Foreskin keratinocyte (primary cell): ENCODE measurements at places on chromosomes 1 and 21. TPM values are rescaled to one million over a fixed set of nuclear protein-coding genes. Genes with fewer than 3 reads are reported as not detected.
A peak's percentile ranks its signal among the peaks of the same experiment; 100 is the strongest.

DNA sequence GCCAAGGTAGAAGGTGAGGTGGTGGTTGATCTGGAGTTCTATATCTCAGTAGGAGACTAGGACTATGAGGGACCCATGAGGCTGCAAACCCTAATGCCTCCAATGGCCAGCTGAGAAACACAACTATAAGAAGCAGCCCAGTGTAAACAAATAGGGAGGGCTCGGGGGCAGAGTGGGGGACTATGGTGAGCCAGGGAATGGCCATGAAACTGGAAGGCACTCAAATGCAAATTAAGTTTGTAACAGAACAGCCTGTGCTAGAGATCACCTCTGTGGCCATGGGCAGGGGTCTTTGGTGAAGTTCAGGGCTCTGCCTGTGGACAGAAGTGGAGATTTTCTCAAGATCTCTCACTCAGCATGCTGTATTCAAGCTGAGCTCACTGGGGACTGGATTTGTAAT lies 187.1 kb downstream of the GRIK3 start:
- no peak for DNase-seq

DNA sequence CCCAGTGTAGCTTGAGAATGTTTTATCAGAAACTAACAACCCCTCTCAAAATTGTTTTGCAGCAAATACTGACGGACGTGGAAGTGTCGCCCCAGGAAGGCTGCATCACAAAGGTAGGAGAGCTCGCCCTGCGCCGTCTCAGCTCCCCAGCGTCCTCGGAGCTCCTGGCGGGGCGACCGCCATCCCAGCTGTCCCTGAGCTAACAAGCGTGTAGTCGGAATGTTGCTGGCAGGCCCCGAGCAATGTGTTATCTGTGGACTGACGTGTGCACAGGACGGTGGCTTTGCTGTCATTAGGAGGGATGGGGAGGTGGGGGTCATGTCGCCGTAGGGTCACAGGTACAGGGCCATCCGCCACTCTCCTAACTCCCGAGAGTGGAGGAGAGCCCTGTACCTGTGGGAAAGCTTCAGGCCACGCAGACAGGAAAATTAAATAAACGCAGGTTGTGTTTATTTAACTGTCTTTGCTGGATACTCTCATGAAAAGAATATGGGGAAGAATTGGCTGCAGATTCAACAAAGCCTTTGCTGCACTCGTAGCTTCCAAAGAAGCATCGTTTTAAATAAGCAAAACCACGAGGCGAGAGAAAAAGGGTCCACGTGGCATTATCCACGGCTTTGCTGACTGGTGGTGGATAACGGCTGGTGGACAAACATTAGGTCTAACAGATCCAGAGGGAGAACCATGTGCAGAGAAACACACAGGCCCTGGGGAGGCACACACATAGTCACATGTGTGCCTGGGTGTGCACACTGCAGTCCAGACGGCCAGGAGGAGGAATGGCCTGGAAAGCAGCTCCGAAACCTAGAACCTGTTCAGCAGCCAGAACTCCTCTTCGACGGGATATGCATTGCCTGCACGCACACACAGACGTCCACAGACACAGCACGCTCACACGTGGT lies 175.3 kb downstream of the PRDM16 start:
- DNase-seq: no peak

GRCh38 chr1:170145061-170145460 lies 698 bp upstream of the NTMT2 start:
- DNase-seq: no peak

GRCh38 chr1:115274467-115274866 lies 63.6 kb downstream of the NGF start:
- no peak for DNase-seq

DNA sequence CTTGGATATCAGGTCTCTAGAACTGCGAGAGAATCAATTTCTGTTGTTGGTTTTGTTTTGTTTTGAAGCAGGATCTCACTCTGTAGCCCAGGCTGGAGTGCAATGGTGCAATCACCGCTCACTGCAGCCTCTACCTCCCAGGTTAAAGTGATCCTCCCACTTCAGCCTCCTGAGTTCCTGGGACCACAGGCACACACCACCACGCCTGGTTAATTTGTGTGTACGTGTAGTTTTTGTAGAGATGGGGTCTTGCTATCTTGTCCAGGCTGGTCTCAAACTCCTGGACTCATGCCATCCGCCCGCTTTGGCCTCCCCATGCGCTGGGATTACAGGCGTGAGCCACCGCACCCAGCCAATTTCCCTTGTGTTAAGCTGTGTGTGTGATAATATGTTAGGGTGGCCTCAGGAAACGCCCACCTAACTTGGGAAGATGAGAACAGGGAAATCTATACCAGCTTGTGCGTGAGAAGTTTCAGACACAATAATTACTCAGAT lies 109.6 kb downstream of the SIK1 start:
- no peak for DNase-seq

DNA sequence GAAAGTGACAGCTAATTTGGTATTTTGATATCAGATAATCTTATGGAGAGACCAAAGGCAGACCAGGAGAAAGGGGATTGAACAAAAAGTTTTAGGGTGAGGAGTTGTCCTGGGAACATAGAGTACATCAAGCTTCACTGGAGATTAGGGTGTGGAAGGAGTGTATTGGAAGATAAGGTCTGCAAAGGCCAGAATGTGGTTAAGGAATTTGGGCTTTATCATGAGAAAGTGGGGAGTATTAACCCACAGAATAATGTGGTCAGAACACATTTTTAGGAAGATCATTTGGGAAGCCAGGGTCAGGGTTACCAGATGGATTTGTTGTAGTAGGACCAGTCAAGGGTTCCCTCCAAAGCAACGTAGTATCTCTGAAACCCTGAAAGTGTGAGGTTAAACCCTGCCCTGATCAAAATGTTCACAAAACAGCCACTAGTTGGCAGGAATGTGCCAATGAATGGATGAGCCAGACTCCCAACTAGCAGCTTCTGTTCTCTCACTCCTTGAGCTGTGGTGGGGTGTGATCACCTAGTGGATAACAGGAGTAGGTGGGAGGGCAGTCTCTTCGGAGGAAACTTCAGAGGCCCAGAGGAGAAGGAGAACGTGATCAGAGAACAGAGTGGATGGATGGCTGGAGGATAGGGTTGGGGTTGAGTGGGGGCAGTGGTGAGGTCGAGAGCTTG lies 35.8 kb downstream of the SLC2A1 start:
- DNase-seq: peak; percentile 76

GRCh38 chr1:81670286-81670685 lies 130.4 kb upstream of the ADGRL2 start:
- DNase-seq: peak; percentile 35

DNA sequence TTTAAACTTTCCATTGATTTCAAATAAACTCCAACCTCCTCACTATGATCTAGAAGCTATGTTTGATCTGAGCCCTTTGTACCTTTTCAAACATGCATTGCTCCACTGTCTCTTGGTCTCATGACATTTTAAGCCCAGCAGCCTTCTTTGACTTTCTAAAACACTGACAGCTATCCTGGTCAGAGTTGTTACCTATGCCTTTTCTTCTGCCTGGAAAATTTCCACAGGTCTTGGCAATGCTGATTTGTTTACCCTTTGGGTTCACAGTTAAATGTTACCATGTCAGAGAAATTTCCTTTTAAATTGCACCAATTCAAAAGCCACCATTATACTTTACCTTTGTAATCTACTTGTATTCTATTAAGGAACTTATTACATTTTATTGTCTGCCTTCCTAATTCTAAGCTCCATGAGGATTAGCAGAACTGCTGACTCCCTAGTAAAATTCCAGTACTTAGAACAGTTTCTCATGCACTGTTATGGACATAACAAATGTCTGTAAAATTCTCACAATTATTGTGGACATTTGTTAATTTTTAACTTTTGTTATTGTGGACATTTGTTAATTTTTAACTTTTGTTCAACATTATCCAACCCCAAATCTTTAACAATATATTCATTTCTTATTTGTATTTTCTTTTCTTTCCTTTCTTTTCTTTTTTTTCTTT lies 1064.4 kb downstream of the NCAM2 start:
- DNase-seq: no peak

DNA sequence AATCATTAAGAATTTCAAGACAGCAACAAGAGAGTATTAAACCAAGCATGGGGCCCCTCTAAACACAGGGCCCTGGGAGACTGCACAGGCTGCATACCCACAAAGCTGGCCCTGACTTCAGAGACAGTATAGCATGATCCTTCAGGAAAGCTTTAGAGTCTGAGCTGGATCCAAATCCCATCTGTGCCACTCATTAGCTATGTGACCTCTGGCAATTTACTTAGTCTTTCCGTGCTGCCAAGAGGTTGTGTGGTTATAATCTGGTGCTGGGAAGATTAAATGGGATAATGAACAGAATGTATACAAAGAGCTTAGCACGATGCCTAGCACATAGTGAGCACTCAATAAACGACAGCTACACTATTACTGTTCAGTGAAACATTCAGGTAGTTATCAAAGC lies 4.0 kb downstream of the PHC2 start:
- DNase-seq: no peak

DNA sequence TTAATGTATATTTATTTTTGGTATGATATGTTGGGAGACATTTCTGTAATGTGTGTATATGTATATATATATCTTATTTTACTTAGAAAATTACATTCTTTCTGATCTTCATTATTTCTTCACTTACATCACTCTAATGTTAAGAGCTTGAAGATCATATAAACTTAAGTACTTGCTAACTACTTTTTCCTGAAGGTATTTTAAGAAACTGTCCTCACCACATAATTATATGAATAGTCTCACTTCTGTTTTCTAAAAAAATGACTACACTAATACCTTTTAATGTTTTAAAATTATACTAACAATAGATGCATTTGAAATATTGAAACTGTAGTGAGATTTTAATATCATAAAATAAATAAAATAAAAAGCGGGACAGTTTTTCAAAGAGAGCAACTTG lies 377.1 kb downstream of the LRRIQ3 start:
- no peak for DNase-seq

- no peak for DNase-seq
Observed at GRCh38 chr1:10078494-10078893, 45.7 kb downstream of the UBE4B start.

DNA sequence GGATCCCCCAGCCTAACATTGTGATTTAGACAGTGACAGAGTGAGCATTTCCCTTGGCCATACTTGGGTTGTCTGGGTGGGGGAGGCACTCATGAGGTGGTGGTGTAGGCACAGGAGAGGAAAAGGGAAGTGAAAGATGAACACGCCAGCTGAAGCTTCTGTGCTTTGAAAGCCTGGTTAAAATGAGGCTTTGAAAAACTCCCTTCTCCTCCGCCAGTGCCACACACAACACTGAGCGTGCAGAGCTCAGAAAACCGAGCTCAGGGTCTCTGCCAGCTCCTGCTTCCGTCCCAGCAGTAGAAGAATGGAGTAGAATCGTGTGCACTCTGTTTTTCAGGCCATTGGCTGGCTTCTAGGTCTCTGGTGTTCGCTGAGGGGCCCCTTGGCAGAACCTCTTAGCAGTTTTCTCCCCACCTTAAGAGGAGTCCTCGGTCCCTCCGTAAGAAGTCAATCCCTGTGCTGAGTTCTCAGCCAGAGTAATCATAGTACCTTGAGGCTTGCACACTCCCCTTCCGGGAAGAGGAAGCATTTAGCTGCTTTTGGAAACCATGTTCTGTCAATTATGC lies 12.9 kb downstream of the PLEKHM2 start:
- DNase-seq: no peak

GRCh38 chr1:5938101-5938646 lies 54.1 kb downstream of the NPHP4 start:
- DNase-seq: no peak

DNA sequence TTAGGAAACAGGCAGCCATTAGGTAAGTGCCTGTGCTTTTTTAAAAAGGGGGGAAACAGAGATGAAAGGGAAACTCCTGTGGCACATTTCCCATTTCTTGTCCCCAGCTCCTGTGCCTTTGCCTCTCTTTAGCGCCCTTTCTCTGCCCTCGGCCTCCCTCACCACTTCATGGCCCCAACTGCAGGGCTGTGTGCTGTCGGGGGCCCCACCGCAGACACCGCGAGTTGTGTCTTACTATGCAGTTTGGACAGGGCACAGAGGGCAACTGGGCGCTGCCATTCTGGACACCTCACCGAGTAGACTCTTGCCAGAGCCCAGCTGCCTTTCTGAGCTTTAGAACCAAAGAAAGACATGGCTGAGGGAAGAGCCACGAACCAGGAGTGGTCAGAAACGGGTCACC lies 93.7 kb upstream of the LPGAT1 start:
- no peak for DNase-seq

- peak; percentile 70 for DNase-seq
Observed at GRCh38 chr1:38958967-38959366, 17.3 kb upstream of the RHBDL2 start.

DNA sequence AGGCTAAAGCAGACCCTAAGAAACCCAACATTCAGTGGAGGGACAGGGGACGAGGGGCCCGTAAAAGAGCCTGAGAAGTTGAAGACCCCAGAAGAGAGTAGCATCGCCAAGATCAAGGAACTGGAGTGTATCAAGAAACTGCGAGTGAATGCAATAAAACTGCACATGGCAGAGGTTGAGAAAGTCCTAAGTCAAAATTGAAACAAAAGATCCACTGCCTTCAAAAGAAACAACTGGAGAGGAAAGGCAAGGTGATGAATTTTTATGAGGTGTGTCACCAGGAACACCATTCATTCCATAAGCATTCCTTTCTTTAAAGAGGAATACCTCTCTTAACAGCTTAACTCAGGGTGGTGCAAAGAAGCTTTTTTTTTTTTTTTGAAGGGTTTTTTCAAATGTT lies 38.3 kb upstream of the ADORA3 start:
- DNase-seq: peak; percentile 74

DNA sequence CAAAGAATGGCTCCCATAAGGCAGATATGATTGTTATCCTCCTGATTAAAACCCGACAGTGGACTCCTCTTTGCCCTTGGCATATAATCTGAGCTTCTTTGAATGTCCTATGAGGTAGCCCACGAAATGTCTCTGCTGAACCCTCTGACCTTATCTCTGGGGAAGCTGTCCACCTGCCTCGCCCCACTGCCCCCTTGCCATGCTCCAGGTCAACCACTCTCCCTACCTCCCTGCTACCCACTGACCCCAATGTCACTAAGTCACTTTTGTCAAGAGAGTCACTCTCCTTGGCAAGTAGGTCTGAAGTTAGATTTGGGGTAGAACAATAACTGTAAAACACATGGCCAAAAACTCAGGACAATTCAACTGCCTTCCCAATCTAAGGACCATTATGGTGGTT lies 54.5 kb downstream of the UTP25 start:
- no peak for DNase-seq

DNA sequence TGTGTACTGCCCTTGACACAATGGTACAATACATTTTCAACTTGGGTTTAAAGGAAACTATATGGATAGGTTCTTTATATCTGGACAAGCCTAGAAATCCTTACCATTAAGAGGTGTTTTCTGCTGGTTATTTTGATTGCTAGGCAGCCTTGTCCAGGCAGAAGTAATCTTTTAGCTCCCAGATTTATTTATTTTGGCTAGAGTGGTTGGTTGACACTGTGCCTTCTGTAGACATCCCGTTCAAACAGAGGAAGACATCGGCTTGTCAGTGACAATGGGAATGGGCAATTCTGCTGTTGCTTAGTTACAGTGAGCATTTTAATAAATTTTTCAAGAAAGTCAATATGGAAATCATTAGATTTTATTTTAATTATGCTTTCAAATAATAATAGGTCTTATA lies 138.8 kb downstream of the VPS13D start:
- no peak for DNase-seq

GRCh38 chr1:154975409-154976059 lies 1.1 kb downstream of the CKS1B start:
- peak; percentile 46 for DNase-seq

The HSF2BP gene
- total RNA-seq: 2.1 and 4.1 TPM in 2 replicates

The IFNLR1 gene
- 10.9 and 11.9 TPM in 2 replicates for total RNA-seq

The SPRR5 gene
- total RNA-seq: 0.24 and 0.32 TPM in 2 replicates

The NBPF10 gene
- 0.85 and 1.2 TPM in 2 replicates for total RNA-seq

The TTC3 gene
- total RNA-seq: 60.8 and 72.0 TPM in 2 replicates

The GSTM1 gene
- 17.9 and 19.5 TPM in 2 replicates for total RNA-seq

The EXTL1 gene
- total RNA-seq: 0.04 and 0.07 TPM in 2 replicates

The ADGRL4 gene
- not detected in 2 replicates for total RNA-seq

The UTP11 gene
- 51.0 and 65.2 TPM in 2 replicates for total RNA-seq
